ENCODE measurements at places on chromosomes 2 and 18.

GRCh38 chr2:150060341-150060740 is 427.1 kb downstream of the RND3 start:
- DNase-seq = peak; percentile 46

DNA sequence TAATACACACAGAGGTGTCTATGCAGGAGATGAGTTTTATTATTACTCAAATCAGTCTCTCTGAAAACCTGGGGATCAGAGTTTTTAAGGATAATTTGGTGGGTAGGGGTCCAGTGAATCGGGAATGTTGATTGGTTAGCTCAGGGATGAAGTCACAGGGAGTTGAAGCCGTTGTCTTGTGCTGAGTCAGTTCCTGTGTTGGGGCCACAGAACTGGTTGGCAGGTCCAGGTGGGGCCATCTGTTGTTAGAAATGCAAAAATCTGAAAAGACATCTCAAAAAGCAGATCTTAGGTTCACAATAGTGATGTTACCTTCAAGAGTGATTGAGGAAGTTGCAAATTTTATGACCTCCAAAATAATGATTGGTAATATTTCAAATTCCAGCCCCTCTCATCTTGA is 86.9 kb downstream of the VSNL1 start:
- DNase-seq = no peak

DNA sequence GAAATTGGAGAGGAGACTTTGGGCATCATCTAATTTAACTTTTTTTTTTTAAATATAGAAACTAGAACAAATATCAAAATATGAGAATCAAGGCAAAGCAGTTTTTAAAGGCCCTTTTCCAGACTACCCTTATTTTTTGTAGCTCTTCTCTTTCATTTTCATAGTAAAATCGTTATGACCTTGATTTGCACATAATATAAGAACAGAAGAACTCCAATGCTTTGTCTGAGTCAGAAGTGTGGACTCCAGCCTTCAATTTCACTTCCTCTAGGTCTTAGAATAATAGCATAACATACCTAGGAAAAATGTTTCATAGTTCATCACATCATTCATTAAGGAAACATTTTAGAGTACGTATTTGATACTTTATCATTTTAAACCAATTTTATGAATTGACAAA is 74.4 kb downstream of the ANKRD12 start:
- DNase-seq = no peak

GRCh38 chr2:68423966-68424650 is 43.0 kb downstream of the FBXO48 start:
- no peak for DNase-seq

DNA sequence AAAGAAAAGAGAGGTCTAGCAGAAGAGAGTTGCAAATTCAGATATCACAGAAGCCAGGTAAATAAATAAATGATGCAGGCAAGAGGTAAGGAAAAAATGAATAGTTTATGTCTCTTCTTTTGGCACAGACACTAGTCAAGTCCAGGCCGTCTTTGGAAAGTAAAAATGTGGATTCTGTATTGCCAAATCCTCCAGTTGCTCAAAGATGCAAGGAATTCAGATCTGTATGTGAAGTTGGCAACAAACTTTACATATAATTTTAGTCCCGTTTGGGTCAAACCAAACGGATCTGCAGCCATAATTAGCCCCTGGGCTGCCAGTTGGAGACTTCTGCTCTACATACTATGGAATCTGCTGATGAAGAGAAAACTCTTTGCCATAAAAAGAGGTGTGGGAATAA is 200.5 kb upstream of the RND3 start:
- DNase-seq = no peak

GRCh38 chr2:187013058-187013457 is 164.1 kb upstream of the ZSWIM2 start:
- no peak for DNase-seq

GRCh38 chr18:34871435-34871834 is 161.3 kb downstream of the DTNA start:
- no peak for DNase-seq

DNA sequence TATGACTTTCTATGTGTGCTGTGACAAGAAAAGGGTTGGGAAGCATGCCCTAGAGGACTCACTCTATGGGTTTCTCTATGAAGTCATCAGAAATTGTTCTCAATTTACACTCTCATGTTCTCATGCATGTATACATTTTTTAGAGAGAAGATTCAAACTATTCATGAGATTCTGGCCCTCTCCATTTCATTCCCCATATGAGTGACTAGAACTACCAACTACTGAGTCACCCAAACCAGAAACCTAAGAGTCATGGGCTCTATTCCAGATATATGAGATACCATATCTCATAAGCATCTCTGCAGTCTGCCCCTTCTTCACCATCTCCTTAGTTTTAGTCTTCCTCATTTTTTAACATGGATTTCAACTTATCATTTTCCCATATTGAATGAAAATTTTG is 87.7 kb downstream of the EXOC6B start:
- DNase-seq = no peak

- DNase-seq = peak; percentile 37
Measured at GRCh38 chr2:25570161-25570845, 103.1 kb downstream of the DTNB start.

DNA sequence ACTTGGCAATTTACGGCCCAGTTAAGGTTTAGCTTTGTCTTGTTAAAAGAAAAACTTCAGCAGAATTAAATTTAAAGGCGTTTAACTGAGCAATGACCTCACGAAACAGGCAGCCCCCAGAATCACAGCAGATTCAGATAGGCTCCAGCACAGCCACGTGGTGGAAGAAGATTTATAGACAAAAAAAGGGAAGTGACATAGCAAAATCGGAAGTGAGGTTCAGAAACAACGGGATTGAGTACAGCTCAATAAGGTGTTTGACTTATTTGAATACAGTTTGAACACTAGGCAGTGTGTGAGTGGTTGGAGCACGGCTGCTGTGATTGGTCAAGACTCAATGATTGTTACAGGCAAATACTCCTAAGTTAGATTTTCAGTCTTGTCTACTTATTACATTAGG is 79.8 kb downstream of the MOGAT1 start:
- DNase-seq = no peak

DNA sequence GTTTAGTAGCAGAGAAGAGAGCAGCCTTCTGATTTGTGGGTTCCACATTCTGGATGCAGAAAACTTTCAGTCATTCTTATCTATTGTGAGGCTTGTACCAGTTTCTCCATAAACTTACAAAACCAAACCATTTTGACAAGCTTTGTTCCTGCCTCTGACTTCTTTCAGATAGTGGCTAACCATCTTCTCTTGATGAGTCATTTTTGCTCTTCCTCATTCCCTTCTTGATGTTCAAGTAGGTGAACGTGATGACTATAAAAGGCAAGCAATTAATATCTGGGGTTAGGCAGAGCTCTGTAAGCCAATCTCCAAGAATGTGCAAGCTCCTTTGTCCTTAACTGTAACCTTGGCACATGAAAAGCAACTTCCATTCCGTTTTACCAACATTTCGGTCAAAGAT is 2083.1 kb upstream of the PIK3C3 start:
- DNase-seq = no peak

DNA sequence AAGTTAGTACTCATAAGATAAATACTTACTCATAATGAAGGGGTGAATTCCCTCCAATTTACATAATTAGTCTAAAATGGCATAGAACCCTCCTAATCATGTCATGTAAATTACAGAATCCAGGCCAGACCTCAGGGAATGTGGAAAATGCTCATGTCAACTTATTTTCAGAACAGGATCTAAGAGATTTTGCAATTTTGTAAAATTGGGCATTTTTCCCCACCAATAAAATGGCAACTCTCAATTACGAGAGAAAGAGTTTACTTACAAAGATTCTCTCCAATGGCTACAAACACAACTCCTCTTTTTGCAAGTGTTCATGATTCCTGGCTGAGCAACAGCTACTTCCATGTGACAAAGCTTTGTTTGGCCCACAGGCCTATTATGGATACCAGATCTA is 33.8 kb upstream of the SP5 start:
- DNase-seq = no peak

DNA sequence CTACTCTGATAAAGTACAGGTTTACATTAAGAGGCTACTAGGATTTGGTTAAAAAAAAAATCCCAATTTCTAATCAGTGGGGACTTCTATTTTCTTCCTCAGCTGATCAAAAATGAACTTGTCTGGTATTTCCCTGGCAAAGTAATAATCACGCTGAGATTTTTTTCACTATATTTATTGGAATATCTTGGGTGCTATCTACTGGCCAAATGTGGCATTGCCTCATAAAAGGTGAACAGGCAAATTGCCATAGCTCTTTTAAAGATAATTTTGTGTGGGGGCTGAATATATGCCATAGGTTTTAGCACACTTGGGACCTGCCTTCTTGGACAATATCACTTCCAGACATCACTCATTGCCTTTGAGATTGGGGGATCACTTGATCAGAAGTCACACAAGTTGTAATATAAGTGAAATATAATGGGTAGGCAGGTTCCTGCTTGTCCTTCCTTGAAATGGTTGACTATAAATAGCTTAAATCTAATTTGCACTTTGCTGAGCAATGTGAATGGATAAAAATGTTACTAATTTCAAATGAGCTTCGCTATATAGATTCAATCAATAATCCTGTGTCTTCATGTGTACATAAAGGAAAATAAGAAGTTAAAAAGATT is 7.0 kb upstream of the NXPH2 start:
- no peak for DNase-seq

GRCh38 chr2:106816974-106817373 is 69.0 kb downstream of the ST6GAL2 start:
- DNase-seq = no peak

GRCh38 chr2:122562775-122563174 is 807.3 kb downstream of the TSN start:
- no peak for DNase-seq

DNA sequence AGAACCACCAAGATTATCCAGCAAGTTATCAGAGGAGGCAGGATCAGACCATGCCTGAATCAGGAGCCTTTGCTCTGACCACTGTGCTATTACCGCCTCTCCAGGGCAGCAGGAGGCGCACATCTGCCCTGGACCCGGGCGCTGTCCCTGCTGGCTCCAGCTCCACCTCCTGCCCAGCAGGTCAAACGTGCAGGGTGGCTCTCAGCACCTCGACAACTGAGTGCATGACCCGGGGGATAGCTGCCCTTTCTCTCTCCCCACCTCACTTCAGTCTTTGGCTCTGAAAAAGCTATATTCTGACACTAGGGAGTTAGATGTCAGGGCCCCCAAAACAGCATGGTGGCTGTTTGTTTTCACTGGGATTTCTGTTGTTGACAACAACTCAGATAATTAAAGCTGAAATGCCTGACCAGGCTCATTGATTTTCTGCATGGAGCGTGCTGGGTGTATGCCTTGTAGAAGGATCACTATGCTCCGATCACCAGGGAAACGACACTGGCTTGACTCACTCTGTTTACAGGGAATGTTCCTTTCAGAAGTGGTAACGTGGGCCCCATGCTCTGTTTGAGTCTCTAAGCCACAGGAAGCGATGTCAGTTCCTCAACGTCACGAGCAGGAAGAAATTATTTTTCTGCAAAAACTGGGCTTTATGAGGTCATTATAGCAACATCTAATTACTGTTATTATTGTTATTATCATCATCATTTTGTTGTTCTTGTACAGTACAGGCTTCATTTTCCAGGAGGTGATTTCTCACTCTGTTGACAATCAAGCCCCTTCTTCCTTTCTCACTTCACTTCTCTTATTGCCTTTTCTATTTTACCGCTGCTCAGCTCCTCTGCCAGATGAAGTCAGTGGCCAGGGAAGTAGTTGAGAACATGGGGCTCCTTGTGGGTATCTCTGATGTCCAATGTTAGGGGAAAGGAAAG is 125.6 kb downstream of the PLB1 start:
- peak; percentile 70 for DNase-seq
